ENCODE measurements at places on chromosomes 11 and 22. TPM values are rescaled to one million over a fixed set of nuclear protein-coding genes. Genes with fewer than 3 reads are reported as not detected.

GRCh38 chr11:106233191-106233590, 155.7 kb downstream of the AASDHPPT start:
- no peak for DNase-seq

- DNase-seq = no peak
These were observed 227.0 kb downstream of the GRIK4 start for GRCh38 chr11:120738516-120739046.

The GP1BB gene
- not detected for total RNA-seq

DNA sequence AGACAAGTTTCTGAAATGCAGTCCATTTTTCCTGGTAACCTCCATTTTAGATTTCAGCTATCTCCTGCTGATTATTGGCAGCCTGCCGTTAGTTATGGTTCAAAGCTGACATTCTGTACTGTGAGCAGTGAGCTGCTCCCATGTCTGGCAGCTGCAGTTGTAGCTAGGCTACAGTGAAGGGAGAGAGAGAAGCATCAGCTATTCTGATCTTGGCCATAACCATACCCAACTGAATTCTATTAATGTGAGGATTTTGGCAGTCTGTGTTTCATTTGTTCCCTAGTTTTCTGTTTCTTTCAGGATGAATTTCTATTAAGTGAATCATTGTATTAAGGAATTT, 33.4 kb downstream of the SIK2 start:
- no peak for DNase-seq

- no peak for DNase-seq
These were observed 40.1 kb upstream of the CARD18 start for GRCh38 chr11:105179542-105180278.

GRCh38 chr11:125320347-125321076, 156.0 kb downstream of the PKNOX2 start:
- no peak for DNase-seq

DNA sequence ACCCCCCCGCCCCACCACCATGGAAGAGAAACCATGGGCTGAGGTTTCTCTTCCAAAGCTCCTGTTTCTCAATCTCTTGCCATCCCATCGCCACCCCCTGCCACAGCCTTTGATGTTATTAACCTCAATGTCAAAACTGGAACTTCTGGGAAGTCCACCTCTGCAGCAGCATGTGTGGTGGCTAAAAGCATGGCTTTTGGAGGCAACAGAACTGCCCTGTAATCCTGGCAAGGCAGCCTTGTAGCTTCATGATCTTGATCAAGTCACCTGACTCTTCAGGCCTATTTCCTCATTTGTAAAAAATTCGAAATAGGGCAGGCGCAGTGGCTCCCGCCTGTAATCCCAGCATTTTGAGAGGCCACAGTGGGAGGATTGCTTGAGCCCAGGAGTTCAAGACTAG, 3.5 kb upstream of the COX8A start:
- DNase-seq = no peak

DNA sequence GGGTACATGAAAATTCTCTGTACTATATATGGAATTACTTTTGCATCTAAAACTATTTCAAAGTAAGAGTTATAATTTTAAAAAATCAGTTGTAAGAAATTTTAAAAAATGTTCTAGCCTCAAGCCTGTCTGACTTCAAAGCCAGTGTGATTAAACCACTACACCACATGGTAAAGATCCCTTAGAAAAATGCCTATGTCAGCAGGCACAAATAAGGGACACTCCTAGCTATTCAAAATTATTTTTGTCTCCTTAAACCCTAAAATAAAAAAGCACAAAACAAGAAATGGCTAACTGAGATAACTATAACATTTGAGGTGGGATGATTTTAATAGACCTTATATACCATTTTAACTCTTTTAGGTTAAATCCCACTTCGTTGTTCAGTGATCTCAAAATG, 64.0 kb upstream of the LIN7C start:
- DNase-seq = no peak

The KDM4D gene
- 0.55 TPM for total RNA-seq

GRCh38 chr11:37115963-37116362, 517.9 kb upstream of the RAG2 start:
- no peak for DNase-seq

- no peak for DNase-seq
These were observed at the start of gene OR51T1 for GRCh38 chr11:4881860-4882500. Gene OR51T1, plus strand, starts transcription at chr11:4881900. Its CDS starts 0 bp downstream, at chr11:4881900.

DNA sequence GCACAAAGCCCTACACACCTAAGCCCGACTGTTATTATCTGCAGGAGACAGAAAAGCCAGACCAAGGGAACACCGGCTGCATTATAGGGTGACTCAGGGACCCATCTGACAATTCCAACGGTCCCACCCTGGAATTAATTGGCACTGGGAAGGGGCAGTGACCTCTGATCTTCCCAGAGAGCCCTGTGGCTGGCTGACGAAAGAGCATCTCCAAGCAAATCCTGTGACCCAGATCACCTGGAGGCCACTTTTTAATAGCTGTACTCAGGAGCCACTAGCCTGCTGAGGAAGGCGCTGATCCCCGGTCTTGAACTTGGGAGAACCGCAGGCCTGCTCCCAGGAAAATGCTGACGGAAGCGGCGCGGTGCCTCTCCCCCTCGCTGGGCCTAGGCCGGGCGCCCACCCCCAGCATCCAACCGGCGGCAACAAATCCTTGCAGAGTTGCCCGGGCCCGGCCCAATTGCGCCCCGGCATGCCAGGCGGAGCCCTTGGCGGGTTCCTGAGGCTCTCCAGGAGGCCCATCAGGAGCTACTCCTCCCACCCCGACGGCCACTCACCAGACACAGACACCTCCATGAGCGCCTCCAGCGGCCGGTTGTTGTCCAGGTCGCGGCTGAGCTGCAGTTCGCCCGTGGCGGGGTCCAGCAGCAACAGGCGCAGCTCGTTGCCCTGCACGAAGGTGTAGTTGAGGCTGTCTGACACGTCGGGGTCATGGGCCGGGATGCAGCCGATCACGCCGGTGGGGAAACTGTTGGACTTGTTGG, 4.2 kb downstream of the CELSR1 start:
- DNase-seq = no peak

- no peak for DNase-seq
These were observed 45.2 kb downstream of the SYN3 start for GRCh38 chr22:33012833-33013450.

DNA sequence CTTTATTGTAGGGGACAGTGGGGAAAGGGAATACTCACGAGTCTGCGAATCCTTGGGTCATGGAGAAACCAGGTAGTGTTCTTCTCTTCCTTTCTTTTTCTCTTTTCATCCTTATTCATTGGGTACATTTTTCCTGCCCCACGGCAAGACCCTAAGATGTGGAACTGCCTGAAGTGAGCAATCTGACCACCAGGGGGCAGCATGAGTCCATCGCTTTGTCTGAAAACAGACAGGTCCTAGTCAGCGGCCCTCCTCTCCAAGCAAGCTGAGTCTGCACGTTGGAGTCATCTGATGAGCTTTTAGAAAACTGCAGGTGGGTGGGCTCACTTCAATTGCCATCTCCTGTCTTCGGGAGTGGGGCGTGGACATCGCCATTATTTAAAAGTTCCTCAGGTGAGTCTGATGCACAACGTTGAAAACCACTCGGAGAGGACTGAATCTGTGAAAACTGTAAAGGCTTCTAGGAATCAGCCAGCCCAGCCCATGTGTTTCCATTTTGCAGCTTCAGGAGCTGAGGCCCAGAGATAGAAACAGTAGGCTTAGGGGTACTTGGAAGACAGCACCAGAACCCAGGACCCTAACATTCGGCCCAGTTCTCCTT, 34.0 kb upstream of the FBXO3 start:
- DNase-seq = peak; percentile 87

Data from left colon (tissue), 2 donors.